ENCODE measurements at places on chromosomes 3 and 15. TPM values are rescaled to one million over a fixed set of nuclear protein-coding genes. Genes with fewer than 3 reads are reported as not detected.

- no peak for DNase-seq
Measured at GRCh38 chr3:8988791-8989558, 25.7 kb upstream of the RAD18 start.

GRCh38 chr3:128763967-128764366 is 38.0 kb downstream of the RAB7A start:
- no peak for DNase-seq

DNA sequence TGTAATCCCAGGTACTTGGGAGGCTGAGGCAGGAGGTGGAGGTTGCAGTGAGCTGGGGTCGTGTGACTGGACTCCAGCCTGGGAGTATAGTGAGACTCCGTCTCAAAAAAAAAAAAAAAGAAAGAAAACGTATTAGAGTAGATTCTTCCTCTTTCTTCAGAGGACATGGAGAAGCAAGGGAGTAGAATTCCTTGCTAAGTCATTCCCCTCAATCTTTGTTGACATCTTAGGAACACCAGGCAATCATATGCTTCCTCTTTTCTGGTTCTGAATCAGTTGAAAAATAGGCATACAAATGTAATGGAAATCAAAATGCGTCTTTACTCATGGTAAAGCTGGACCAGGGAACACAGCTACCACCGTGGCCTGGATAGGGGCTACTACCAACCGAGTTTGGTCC is 38.3 kb upstream of the ATOSA start:
- no peak for DNase-seq

- DNase-seq, result peak; percentile 34
Measured at GRCh38 chr15:74265046-74265639, 29.0 kb downstream of the CCDC33 start.

Gene MESP1
- polyA plus RNA-seq, result 1.8 TPM
